ENCODE measurements at places on chromosomes 4 and X.

- no peak for DNase-seq
Measured at GRCh38 chrX:53738370-53738906, 51.9 kb upstream of the HUWE1 start.

GRCh38 chr4:121449416-121449815 is 68.6 kb upstream of the QRFPR start:
- DNase-seq: no peak

DNA sequence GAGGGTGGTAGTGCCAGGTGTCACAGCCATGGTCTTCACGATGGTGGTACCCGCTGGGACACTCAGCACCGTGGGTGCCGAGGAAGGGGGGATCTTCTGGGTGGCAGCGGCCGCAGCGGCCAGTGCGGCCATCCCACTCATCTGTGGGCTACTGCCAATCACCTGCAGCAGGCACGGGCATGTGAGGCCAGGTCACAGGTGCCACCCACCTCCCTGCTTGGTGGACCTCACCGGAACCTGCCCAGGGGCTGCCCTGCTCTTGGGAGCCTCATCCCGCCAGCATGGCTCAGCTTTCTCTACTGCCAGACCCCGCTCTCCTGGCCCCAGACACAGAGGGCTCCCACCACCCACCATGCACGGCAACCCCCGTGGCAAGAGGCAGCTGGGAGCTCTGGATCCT is 13.0 kb downstream of the HCFC1 start:
- DNase-seq: no peak

GRCh38 chr4:2900741-2901140 is 57.1 kb downstream of the ADD1 start:
- DNase-seq: no peak

- DNase-seq: no peak
Measured at GRCh38 chr4:181982856-181983255, 260.3 kb upstream of the TENM3 start.

- no peak for DNase-seq
Measured at GRCh38 chr4:93169966-93170365, 658.6 kb upstream of the ATOH1 start.

DNA sequence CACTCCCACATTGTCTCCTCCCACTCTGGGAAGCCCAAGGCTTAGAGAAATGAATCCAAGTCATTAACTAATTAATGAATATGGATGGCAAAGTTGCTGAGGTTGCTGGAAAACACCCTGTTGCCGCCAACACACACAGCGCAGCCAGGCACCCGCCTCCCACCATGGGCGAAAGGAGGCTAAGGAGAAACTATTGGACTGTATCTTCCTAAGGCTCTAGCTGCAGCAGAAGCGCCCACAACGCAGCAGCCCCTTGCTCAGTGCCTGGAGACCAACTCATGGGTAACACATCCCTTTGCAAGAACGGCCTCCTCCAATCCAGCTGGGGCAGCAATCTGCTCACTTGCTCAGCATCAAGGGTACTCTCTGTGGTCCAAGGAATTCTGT is 34.2 kb downstream of the TSC22D3 start:
- DNase-seq: no peak

- DNase-seq: no peak
Measured at GRCh38 chr4:81225252-81225651, 10.2 kb upstream of the PRKG2 start.

GRCh38 chr4:10107111-10108091 is 9.2 kb downstream of the WDR1 start:
- DNase-seq: no peak

DNA sequence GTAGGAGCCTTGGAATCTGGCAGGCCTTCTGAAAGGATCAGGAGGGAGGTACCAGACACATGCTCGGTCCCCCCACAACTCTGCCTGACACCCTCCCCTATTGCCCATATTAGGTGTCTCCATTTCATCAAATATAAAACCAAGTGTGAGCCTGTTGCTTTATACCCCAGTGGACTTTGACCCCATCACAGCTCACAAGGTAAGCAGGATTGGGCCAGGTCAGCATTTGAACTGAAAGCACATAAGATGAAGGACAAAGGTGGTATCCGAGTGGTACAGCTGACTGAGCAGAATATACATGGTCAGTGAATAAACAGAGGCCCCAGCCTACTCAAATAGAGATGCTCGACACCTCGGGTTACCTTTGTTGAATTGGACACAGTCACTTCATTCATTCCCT is 20.0 kb downstream of the SLC25A43 start:
- DNase-seq: no peak

- no peak for DNase-seq
Measured at GRCh38 chr4:113997206-113997605, 17.8 kb upstream of the ARSJ start.

Measured in germinal center (tissue), 1 donor.